ENCODE measurements at places on chromosomes 5 and 9. TPM values are rescaled to one million over a fixed set of nuclear protein-coding genes. Genes with fewer than 3 reads are reported as not detected.

DNA sequence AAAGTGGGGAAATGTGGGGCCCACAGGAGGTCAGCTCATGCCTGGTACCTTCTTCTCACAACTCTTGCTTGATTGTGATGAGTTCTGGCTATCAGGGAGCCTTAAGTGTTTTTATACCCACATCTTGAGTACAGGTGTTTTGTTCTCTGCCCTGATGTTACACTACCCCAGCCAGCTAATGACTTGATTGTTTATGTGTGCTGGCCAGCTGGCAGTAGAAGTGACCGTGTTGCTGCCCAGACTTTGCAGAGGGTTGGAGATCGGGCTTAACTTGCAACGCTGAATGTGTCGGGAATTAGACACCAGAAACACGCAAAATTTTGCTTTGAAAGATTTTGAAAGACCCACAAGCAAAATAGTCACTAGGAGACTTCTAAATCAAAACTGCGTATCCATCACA is 16.9 kb upstream of the ZDHHC11B start:
- no peak for DNase-seq

Gene AFAP1L1
- 35.7 TPM for polyA plus RNA-seq

- no peak for DNase-seq
These were observed 40.4 kb downstream of the ZDHHC21 start for GRCh38 chr9:14652729-14653377.

- DNase-seq, result no peak
These were observed 534.5 kb downstream of the BNC2 start for GRCh38 chr9:16335788-16336580.

Gene SGCD
- polyA plus RNA-seq, result 12.7 TPM

Gene GRXCR2
- not detected for polyA plus RNA-seq

Gene TAF11L5
- polyA plus RNA-seq, result not detected

DNA sequence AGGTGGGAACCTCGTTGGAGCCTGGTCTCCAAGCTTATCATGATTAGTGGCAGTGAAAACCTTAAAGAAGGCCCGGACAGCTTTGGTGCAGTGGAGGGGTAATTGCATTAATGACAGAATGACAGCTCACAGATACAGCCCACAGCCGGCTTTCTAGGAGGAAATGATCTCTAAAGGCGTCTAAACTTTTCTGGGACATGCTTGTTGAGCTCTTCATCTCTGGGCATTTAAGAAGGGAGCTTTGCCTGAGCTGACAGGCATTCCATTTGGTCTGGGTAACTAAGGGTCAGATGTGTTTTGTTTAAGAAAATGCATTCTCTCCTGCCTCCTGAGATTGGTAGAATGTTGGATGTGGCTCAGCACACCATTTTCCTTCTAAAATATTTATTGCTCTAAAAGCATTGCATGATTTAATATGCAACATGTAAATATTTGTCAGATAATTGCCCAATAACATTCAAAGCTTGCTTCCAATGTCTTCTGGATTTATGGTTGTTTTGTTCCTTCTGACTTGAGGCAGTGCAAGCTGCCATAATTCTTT is 4.0 kb downstream of the ANKRD33B start:
- DNase-seq, result no peak

DNA sequence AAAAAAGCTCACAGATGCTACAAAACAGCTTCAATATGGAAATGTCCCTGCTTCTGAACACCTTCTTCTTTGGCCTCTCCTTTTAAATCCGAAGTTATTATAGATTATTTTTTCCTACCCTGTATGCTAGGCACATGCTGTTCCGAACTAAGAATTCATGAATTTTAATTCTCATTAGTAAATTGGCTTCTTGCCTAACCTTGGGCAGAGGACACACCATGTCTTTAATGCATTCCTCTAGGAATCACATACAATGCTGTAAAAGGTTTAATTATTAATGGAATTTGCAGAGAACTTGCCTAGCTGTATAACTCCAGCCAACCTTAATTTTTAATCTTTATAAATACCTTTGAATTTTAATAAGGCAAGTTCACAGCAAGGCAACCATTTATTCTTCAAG is 234.4 kb downstream of the NTRK2 start:
- DNase-seq, result no peak

Gene KIF12
- polyA plus RNA-seq, result 30.2 TPM

- DNase-seq, result no peak
These were observed 1.6 kb downstream of the DMRT2 start for GRCh38 chr9:1051584-1052275.

Gene MXD3
- 33.0 TPM for polyA plus RNA-seq

DNA sequence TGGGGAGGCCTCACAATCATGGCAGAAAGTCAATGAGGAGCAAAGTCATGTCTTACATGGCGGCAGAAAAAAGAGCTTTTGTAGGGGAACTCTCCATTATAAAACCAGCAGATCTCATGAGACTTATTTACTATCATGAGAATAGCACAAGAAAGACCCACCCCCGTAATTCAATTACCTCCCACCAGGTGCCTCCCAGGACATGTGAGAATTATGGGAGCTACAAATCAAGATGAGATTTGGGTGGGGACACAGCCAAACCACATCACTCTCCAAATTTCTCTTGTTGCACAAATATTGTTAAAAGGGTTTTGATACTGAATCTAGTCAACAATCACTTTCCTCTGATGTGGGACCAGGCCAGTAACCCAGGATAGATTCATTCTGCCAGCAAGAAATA is 1176.1 kb downstream of the CDH9 start:
- DNase-seq, result no peak

Gene TAF11L10
- not detected for polyA plus RNA-seq

Gene C5orf15
- polyA plus RNA-seq, result 131 TPM

GRCh38 chr5:52875827-52876226 is 88.1 kb downstream of the ITGA1 start:
- DNase-seq, result no peak

- DNase-seq, result peak; percentile 61
These were observed 55.3 kb downstream of the ERAP1 start for GRCh38 chr5:96752341-96753016.

Gene GPR107
- polyA plus RNA-seq, result 48.0 TPM

DNA sequence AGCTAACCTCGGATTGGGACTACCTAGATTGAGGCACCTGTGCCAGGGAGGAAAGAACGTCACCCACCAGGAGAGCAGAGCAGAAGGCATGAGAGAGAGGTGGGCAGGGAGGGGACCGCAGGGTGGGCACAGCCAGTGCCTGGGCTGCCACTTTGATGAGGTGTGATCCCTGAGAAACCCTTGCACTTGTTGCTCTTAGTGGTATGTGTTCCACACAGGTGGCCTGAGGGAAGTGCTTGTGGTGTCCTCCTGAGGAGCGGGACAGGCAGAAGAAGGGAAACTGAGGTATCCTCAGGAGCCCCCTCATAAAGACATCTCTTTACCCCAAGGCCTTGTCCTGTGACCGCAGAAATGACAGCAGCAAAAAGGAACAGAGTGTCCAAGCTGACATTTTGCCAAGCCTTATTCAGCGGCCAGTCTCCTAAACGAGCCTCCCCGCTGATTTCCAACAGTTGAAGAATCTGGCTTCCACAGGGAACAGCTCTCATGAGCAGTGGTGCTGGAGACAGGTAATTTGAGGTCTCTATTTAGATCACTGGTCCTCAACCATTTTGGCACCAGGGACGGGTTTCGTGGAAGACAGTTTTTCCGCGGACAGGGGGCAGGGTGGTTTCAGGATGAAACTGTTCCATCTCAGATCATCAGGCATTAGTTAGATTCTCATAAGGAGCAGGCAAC is 82.4 kb downstream of the FOXD1 start:
- no peak for DNase-seq

DNA sequence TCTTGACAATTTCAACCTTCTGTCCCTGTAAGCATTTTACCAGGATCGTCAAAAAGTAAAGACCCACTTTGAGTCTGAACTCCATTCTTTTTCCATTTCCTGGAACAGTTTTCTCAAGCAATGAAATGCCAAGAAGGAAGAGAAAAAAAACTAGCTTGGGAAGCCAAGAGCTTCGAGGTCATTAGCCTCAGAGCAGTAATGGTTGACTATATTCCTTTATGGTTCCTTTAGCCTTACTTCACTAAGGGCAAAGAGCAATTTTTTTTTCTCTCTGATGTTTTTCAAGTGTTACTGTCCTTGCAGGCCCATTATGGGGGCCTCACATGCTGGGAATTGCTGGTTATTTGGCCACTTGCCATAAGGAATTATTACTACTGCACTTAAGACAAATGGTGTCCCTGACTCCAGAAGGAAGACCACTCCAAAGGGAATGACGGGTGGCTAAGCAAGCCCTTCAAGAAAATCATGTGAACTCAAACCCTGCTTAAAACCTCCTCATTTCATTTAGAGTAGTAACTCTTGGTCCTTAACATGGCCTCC is 37.1 kb downstream of the BNC2 start:
- DNase-seq, result no peak

Gene GRHPR
- 107 TPM for polyA plus RNA-seq

DNA sequence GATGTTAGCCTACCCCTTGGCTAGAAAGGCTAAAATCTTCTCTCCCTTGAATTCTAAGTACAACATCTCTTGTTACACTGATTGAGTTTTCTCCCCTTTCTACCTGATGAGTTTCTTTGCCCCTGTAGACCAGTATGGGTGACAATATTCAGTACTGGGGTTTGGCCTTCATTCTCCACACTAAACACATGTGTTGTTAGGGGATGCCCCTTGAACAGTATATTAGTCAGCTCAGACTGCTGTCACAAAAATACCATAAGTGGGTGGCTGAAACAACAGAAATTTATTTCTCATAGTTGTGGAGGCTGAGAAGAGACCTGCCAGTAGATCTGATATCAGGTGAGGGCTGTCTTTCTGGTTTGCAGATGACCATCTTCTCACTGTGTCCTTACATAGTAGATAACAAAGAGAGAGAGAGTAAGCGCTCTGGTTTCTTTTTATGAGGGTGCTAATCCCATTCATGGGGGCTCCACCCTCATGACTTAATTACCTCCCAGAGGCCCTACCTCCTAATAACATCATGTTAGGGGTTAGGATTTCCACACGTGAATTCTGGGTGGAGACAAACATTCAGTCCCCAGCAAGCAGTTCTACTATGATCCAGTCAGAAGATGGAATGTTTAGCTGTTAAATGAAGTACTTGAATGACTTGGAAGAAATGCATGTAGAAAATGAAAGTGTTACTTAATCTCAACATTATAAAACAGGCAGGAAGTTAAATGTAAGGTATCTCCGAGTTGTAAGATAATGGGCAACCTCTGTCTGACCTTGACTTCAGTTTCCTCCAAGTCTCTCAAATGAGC is 17.5 kb downstream of the VLDLR start:
- no peak for DNase-seq

GRCh38 chr9:12697719-12698118 is 4.5 kb downstream of the TYRP1 start:
- DNase-seq, result no peak

DNA sequence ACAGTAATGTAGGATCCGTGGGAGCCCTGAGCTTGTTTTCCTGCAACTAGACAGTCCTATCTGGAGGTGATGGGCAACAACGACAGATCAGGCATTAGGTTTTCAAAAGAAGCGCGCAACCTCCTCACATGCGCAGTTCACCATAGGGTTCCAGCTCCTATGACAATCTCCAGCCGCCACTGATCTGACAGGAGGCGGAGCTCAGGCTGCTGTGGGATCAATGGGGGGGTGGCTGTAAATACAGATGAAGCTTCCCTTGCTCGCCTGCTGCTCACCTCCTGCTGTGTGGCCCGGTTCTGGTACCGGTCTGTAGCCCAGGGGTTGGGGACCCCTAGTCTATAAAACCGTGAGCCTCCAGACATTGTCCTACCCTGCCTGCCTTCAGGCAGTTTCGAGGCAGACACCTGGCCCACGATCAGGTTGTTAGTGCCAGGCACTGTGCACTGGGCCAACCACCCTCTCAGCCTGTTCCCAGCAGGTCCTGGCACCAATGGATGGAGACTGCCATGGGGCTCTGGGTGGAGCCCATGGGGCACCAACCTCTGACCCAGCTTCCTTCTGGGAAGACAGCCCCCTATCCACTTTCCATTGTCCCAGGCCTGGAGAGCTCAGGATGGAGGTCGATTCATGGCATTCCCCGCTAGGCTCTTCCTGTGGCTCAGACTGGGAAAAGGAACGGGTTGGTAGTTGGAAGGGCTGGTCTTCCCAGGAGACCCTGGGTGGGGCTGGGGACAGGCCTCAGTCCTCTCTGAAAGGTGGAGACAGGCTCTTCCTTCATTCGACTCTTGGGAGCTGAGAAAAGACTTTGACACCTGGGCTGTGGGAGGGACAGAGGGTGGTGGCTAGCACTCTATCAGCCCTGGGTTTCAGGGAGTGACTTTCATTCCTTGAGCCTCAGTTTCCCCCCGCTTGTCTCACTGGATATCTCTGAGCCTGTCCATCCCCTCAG is 1.7 kb downstream of the ENDOG start:
- no peak for DNase-seq

- no peak for DNase-seq
These were observed 13.4 kb downstream of the CCDC152 start for GRCh38 chr5:42770003-42770402.

DNA sequence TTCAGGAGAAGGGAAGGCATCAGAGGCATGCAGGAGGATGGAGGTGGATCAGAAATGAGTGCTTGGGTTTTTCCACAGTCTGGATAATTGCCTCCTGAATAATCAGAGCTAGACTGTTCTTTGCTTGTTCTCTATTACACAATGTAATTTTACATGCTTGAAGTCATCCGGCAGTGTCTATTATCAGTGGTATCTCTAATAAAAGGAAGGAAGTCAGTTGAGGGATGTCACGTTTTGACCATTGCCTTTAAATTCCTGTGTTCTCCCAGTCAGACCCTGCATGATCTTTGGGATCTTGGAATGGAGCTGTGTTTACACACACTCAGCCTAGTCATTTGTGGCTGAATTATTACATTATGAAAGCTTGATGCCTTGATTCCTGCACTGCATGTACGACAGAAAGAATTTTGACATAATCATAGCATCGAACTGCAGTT is 91.0 kb downstream of the PDE8B start:
- DNase-seq, result no peak

Gene STKLD1
- polyA plus RNA-seq, result 3.4 TPM

GRCh38 chr9:36548454-36548853 is 24.2 kb upstream of the MELK start:
- DNase-seq, result no peak

Gene INSL4
- polyA plus RNA-seq, result not detected

DNA sequence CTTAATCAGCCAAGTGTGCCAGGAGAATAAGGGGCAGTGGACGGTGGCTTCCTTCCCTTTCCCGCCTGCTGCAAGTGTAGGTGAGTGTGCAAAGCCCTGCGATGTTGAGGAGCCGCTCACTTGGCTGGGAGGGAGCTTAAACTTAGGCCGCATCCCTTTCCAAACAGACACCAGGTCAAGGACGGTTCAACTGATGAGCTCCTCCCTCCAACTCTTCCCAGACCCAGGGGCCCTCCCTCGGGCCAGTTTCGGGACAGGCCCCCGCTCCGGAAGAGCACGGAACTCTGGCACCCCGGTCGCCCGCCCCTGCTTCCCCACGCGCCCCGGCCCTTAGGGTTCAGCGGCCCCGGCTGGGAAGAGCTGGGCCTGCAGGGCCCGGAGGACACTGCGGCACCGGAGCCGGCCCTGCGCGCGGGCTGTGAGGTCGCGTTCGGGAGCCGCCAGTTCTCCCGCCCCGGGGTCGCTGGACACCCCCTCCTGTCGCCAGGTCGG is 481 bp downstream of the MRPL36 start:
- DNase-seq, result no peak

Gene GFI1B
- 1.6 TPM for polyA plus RNA-seq

- DNase-seq, result no peak
These were observed 76.2 kb downstream of the STK10 start for GRCh38 chr5:172111852-172112225.
